Stimulated activated CD4-positive, alpha-beta T cell treated with anti-CD3 and anti-CD28 coated beads, Interleukin-4, amount 100 ng/mL, for 4 hours (primary cell): ENCODE measurements at places on chromosomes 13 and 19.

- no peak for DNase-seq
Measured at GRCh38 chr13:108993346-108993745, 363.9 kb downstream of the MYO16 start.

- DNase-seq, result no peak
Measured at GRCh38 chr19:18421371-18421959, 2.3 kb downstream of the SSBP4 start.

- no peak for DNase-seq
Measured at GRCh38 chr19:50564229-50565105, 3.8 kb downstream of the LRRC4B start.

GRCh38 chr13:71603255-71603654 lies 263.7 kb downstream of the DACH1 start:
- DNase-seq, result no peak
